Activated naive CD8-positive, alpha-beta T cell treated with anti-CD3 and anti-CD28 coated beads, Interleukin-2, amount 50 U/mL, for 24 hours (primary cell): ENCODE measurements at places on chromosomes 5 and 9.

GRCh38 chr9:89179895-89180734, 1.5 kb upstream of the SHC3 start:
- peak; percentile 63 for DNase-seq

DNA sequence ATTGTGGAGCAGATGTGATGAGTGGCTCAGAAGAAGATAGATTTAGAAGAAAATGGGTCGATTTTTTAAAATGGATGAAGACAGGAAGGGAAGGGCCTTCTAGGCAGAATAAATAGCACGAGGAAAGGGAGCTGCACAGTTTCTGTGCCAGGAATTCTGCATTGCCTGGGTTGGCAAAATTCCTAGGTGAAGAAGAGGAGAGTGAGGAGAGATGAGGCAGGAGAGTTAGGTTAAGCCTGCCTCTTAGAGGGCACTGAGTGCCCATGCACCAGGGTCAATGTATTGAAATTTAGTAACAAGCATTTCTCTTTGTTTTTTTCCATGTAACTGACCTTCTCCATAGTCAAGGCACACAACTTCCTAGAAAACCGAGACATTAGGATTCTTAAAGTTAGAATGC, 159.5 kb downstream of the YTHDC2 start:
- DNase-seq, result no peak

- peak; percentile 87 for DNase-seq
Observed at GRCh38 chr9:137095664-137096517, 9.1 kb downstream of the MAN1B1 start.

DNA sequence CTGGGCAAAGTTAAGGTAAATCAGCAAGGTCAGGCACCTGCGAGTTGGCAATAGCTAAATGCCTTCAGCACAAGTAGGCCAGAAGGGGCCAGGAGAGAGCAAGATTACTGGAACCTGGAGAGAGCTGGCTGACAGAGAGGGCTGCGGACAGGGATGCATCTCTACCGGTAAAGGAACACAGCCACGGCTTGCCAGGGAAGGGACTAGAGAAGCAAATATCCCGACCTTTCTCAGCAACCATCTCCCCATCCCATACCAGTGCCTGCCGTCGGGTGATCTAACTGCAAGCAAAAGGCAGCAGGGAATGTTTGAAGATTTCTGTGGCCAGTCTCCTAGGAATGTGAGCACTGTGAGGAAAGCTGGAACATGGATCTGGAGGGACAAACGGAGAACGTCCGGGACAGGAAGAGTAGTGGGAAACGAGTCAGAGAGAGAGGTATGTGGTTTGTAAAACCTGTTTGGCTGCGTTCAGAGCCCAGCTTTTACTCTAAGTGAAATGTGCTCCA, 15.9 kb upstream of the ABLIM3 start:
- DNase-seq, result no peak

DNA sequence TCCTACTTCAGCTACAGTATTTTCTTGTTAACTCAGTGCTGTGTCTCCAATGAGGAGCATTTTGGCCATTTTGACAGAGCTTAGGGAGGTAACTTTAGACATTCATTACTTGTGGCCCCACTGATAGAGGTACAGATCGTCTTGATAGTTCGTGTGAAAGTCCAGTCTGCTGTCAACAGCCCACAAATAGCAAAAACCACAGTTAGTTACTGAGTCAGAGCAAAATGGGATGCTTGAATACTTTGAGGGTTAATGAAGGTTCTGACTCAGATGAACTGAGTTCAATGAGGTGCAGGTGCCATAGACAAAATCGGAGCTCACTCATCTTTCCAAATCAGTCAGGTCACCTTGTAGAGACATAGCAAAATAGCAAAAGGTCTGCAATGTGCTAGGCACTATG, 163.1 kb upstream of the TLE4 start:
- no peak for DNase-seq
